ENCODE measurements at places on chromosomes 7 and 10.

DNA sequence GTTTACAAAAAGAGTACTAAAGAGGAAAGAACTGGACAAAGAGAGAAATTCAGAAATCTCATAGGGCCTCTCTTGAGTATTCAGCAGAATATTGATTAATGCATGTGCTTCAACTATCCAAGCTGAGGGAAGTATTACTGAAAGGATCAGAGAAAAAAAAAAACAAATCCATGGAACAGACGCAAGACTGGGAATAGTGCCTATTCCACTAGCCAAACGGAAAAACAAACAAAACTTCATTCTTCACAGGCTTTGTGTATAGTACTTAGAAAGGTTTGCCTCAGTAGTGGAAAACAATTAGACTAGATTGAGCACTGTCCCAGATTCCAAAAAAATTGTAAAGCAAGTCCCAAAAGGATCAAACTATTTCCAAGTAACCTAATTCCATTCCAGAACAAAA, 106.2 kb downstream of the TFEC start:
- DNase-seq, result no peak

DNA sequence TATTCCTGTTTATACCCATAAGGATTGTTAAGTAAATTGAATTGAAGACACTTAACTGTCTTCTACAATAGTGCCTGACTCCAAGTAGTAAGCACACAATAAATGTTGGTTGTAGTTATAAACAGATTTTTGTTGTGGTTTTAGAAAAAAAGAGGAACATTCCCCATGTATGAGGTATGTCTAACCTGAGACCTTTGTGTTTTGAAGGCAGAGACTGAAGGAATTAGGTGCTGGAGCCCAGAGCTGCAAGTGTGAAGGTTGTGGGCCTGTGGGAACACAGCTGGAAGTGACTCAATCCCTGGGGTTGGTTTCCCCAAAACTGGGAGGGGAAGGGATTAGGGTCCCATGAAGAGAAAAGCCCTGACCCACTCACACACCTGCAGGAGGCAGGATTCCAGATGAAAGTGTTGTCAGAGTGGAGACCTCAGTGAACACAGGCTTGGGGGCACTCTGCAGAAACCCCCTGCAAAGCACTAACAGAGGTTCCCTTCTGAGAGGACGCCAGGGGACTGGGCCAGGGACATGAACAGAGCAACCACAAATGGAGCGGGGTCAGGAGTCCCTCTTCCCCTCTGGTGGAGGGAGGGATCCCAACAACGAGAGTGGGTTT, 265.1 kb upstream of the KLF14 start:
- no peak for DNase-seq

DNA sequence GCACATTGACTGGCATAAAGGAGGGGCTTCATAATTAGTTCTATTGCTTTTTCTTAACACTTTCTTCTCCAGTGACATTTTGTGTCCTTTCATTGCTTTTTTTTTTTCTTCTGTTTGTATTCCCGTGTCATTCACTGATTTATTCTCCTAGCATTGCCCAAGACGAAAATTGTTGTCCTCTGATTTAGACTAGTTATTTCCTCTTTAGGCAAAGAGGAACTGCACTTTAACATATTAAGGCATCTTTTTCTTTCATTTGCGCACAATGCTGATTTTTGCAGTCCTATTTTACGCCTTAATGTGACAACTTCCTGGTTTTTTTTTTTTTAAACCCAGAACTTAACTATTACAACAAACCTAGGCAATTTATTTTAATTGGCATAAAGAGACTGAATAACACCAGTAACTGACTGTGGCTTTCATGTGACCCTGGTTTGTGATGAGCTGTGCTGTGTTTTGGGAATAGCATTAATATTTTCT, 39.7 kb downstream of the ARID5B start:
- DNase-seq, result no peak

DNA sequence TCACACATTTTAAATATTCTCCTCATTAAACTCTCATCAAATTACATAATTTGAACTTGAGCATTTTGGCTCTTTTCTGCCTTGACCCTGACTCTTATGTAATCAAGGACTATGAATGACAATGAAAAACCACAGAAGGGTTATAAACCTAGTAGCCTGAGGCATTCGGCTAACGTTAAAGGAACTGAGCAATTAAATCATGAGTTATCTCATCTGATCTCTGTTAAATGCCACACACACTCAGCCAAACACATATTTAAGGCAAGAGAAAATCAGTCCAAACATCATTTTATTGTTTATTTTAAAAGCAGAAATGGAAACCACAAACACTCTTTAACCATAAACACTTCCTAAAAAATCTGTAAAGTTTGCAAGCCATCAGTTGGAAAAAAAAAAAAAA, 204.3 kb downstream of the DGKI start:
- no peak for DNase-seq

DNA sequence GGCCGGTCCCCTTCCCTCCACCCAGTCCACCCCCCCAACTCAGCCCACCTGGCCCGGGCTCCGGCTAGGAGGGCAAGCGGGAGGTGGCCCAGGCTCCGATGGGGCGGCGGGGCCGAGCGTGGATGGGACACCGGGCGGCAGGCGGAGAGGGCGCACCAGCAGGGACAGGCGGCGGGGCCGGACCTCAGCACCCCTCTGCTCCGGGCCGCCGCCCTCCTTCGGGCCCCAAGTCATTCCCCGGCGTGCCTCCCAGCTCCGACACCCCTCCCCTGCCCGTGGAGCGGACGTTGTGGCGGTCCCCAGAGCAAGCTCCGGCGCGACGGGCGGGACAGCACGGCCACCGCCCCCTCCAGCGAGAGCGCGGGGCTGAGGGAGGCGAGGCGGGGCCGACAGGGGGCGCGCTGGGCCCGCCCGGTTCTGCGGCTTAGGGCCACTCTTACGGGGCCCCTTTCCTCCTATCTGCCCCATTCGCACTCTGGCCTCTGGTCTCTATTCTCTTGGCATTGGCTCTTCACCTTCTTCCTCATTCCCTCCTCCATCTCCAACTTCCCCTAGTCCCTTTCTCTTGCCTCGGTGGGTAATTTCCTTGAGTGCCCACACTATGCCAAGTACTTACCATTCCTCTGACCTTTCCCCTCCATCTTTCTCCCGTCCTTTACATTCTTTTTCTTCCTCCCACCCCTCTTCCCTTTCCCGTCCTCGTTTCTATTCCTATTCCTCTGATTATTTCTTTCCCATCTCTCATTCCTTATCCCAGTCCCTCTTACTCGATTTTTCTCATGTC, 701 bp upstream of the GBX1 start:
- no peak for DNase-seq

- DNase-seq, result no peak
These were observed 85.2 kb upstream of the PFKP start for GRCh38 chr10:2982146-2982545.

DNA sequence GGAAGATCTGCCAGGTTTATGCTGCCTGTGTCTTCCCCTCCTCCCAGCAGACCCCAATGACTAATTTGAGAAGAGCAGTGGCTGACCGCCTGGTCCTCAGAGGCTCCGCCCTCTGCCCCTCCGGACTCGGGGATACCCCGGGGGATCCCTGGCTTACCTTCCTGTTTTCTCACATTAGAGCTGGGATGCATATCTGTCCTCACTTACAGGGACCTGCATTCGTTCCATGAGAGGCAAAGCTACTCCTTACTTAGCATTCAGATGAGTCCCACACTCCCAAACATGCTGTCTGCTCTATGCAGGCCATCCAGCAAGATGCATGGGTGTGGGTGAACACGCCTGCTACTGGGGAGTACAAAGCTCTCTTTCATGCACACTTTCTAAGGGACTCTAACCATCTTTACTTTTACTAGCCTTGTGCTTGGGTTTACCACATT, 24.0 kb downstream of the VOPP1 start:
- DNase-seq, result no peak

DNA sequence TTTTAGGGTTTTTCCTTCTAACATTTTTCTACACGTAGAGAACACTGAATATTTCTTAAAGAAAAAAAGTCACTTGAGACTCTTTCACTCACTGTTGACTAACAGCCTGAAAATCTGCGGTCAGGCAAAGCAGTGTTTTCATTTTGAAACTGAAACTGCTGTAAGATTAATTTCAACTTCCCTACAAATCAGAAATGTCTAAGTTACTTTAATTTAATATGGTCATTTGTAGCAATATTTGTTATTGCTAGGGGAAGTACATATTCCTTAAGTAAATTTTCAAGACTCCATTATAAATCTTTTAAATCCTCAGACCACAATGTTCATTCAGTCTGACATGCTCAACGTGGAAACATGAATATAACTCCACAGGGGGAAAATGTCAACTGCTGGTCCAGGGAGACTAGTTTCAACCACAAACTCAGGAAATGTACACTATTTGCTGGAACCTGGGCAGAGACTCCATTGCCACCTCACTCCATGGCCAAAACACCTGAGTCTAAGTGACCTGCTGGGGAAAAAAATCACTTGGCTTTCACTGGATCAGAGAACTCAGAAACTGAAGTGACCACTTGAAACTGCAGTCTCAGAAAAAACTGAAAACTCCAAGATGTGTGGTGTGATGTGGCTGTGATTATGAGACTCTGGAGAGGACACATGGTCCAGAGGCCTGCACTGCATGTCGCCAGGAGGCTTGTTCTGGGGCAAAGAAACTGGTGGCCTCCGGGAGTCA, 161.2 kb downstream of the TAX1BP1 start:
- DNase-seq, result no peak

DNA sequence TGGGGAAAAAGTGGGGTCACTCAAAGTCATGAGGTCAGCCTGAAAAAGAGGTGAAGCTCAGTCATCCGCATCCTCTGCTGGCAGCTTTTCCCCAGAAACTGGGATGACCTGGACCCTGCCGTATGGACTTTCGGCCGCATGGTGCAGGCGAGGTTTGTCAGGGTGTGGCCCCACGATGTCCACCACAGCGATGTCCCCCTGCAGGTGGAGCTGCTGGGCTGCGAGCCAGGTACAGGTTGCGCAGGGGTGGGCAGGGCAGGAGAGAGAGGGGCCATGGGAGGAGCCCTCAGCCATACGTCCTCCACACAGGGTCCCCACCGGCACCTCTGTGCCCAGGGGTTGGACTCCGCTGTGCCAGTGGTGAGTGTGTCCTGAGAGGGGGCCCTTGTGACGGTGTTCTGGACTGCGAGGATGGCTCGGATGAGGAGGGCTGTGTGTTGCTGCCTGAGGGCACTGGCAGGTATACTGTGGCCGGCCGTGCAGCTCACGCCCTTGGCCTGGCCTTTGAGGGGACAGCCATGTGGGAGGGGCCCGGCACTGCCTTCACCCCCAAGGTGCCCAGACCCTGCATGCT, 23.0 kb upstream of the ZNF467 start:
- no peak for DNase-seq

DNA sequence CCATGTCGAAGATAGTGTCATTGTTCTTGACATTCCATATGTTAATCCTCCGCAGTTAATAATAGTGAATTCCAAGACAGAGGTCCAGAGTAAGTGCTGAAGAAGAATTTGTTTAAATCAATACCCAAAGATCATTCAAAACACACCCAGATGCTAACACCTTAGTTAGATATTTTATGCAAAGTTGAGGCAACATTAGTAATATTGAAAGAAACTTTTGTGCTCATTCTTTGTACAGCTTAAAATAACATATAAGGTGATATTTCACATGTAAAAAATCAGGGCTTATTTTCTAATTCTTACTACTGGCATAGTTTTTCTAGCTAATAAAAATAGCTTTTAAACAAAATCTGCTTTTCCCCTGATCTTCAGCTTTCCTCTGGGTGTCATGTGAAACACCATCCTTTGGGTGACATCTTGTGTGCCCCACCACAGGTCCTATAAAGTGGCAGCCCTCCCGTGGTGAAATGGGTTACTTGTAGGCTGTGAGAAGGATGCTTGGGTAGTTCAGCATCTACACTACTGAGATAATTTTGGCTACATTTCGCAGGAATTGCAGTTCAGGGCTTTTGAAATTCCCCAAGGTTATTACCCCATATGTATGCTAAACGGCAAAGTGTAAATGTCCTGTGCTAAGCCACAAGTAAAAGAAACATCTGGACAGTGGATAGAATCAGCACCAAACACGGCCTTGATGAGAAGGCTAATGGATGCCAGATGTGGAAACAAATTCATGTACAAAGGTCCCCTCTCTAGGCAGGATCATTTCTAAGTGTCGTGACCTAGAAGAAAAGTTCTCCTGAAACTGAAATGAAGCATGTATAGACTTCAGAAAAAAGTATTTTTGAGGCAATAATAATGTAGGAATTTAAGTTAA, 105.4 kb downstream of the GRM3 start:
- DNase-seq, result no peak

- no peak for DNase-seq
These were observed 358.1 kb downstream of the CRPPA start for GRCh38 chr7:16063221-16063620.

DNA sequence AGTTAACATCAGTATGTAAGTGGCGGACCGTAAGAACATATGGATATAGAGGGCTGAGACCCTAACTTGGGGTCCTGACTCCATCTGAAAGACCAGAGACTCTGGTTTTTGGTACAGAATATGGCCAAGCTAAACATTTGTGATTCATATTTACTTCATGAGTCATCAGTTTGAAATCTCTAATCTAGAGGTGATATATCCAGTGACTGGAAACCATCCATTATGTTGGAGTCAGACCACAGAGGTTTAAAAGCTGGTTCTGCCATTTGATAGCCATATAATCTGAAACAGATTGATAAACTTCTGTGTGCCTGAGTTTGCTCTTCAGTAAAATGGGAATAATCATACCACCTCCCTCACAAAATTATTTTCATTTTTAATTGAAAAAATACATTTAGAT, 505.3 kb downstream of the SORCS3 start:
- DNase-seq, result no peak

Measured in RWPE2 (cell line).